ENCODE measurements at places on chromosomes 3 and 15.

- peak; percentile 49 for DNase-seq
These were observed 8.8 kb downstream of the STOML1 start for GRCh38 chr15:73983211-73983727.

DNA sequence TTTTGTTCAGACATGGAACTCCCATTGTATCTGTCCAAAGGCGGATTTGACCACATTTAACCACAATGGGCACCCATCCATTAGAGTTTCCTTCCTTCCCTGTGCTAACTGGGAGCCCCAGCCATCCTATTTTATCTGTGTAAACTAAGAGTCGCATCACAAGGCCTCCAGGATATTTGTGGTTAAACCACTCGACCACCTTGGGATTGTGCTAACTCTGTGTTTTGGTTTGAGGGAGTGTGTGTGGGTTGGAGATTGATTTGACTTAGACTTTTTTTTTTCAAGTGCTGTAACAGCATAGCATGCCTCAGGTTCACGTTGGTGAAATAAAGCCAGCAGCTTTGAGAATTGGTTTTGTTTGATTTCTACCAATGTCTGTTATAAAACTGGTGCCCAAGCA lies 100.4 kb upstream of the TP63 start:
- no peak for DNase-seq

DNA sequence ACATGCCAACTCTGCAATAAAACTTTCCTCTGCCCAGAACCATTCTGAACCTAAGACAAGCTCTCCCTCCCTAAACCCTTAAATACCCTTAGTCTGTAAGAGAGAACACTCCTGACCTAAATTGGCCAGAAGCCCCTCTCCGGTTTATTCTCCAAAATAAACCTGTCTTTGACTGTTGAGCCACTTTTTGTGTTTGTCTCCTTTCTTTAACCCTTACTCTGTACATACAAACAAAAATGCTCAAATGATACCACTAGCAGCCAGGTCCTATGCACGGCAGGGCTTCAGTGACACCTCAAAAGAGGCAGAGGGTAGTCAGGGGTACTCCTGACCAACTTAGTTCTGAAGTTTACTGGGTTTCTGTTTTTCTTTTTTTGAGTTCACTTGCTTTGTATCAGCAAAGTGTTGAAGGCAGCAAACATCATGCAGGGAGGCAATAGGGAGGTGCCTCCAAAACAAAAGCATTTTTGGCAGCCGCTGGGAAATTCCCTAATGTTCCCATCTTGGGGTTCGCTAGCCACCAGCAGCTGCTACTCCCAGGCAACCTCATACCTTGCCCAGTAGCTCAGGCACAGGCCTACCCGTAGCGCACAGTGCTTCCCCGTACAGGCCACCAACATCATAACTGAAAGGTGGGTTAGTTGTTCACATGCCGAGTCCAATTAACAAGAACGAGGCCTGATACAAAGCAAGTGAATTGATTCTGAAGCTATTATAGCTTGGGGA lies 62.9 kb upstream of the GCNT3 start:
- DNase-seq: no peak

GRCh38 chr15:66923438-66923881 lies 141.9 kb upstream of the SMAD3 start:
- peak; percentile 54 for DNase-seq

GRCh38 chr15:58258501-58259292 lies 120.5 kb downstream of the AQP9 start:
- no peak for DNase-seq

Data from SK-N-SH (cell line).